Daoy (cell line): ENCODE measurements at places on chromosomes 1 and 21. TPM values are rescaled to one million over a fixed set of nuclear protein-coding genes. Genes with fewer than 3 reads are reported as not detected.

Gene CD247
- 0.63 and 1.5 TPM in 2 replicates for total RNA-seq

Gene LCE1A
- not detected in 2 replicates for total RNA-seq

Gene PM20D1
- total RNA-seq, result not detected in 2 replicates

Gene PPIAL4G
- total RNA-seq, result not detected in 2 replicates

Gene FAM151A
- not detected in 2 replicates for total RNA-seq

Gene ANGPTL1
- total RNA-seq, result not detected in 2 replicates

Gene LCE3D
- total RNA-seq, result not detected in 2 replicates

GRCh38 chr1:109479311-109479710 lies 4.4 kb upstream of the ATXN7L2 start:
- no peak for DNase-seq

DNA sequence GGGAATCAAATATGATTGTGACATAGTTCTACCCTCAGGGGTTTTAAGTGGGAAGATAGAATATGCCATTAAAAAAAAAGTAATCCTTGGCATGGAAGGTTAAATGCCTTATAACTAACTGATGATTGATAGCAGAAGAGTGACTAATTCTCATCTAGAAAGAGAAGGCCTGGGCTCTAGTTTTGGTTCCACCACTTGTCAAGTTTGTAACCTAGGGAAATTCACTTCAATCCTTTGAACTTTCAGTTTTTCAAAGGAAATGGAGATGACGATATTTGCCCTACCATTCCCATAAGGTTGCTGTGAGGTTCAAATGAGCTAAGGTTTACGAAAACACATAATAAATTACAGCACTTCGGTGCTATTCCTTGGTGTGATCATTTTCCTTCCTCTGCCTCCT lies 88.5 kb downstream of the GPR88 start:
- DNase-seq, result no peak

DNA sequence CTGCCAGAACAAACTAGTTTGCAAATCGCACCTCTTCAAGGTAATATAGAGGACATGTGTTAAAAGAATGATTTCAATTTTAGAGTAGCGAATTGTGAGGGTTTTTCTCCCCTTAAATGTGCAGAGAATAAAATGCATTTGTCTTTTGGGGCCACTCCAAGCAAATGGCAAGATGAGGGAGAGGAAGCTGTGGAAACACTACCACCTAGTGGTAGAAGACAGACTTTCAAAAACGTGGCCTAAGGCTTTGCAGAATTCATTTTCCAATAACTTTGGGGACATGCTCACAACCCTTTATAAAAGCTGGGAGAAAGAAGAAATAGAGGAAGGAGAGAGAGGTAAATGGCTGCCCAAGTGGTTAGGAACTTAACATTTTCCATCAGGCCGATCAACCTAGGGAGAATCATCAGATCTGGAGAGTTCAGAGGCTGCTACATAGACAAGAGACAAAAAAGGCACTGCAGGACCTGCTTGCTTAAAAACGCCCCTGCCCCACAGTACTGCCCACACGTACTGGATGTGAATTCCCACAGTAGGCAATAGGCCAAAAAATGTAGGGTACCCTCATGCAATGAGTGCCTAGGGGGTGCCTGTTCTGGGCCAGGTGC lies 15.7 kb upstream of the RCAN1 start:
- peak; percentile 62 for DNase-seq

DNA sequence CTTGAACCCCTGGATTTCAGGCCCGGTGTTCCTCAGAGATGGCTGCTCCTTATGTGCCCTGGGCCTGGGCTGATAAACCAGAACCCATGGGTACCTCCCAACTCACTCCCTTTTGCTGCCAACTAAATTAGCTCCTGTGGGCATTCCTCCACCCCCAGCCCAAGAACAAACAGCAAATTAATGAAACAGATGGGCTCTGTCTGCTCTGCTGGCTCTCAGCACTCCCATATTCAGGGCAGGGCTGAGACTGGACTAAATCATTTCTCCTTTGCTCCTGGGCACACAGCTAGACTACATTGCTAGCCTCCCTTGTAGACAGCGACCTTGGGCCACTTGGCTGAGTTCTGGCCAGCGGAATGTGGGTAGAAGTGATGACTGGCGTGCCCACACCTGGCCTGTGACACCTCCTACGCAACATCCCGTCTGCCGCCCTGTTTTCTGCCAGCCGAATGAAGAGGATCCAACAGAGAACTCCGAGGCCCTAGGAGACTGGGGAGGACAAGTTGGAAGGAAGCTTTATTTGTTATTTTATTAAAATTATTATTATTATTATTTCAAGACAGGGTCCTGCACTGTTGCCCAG lies 101.9 kb upstream of the DISP3 start:
- no peak for DNase-seq

DNA sequence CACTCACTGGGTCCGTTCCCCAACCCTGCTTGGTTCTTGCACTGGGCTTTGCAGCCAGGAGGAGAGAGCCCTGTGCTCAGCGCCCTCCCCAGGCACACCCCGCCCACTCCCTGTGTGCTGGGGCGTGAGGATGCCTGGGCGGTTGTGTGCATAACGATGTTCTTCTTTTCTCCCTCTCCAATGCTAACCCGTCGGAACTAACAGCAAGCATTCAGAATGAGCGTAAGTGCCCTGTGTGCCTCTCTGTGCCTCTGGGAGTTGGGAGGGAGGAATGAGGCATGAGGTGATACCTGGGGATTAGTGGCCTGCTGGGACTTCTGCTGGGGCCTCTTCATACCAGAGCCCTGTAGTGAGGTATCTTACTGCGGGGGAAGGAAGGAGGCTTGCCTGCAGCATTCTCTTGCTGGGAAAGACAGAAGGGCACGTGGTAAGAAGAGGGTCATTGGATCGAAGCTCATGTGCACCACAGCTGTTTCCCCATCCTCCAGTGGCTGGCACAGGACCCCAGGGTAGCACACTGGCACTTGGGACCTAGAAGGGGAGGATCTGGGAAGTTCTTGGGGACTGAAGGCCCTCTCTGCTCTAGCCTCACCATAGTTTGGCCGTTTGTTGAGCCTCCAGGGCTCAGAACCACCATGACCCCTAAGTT lies 79.8 kb downstream of the NFASC start:
- no peak for DNase-seq

DNA sequence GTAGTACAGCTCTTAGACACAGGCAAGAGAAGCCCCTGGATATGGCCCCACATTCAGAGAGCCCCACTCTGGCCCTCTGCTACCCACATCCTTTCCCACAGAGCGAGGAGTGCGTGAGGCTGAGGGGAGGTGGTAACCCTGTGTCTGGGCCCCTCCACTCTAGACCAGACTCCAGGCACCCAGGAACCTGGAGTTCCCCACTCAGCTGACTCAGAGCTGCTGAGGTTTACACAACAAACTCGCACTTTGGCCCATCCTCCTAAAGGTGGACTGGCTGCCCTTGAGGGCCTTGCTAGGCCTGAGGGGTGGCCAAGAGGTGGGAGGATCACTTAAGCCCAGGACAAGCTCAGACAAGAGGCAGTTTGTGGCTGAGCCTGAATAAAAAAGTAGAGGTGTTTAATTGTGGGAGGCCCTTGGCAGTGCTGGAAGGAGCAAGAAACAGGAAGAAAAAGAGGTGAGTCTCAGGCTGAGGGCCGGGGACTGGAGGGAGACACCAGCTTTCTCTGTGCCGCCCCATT lies 10.7 kb downstream of the MR1 start:
- DNase-seq, result peak; percentile 20

DNA sequence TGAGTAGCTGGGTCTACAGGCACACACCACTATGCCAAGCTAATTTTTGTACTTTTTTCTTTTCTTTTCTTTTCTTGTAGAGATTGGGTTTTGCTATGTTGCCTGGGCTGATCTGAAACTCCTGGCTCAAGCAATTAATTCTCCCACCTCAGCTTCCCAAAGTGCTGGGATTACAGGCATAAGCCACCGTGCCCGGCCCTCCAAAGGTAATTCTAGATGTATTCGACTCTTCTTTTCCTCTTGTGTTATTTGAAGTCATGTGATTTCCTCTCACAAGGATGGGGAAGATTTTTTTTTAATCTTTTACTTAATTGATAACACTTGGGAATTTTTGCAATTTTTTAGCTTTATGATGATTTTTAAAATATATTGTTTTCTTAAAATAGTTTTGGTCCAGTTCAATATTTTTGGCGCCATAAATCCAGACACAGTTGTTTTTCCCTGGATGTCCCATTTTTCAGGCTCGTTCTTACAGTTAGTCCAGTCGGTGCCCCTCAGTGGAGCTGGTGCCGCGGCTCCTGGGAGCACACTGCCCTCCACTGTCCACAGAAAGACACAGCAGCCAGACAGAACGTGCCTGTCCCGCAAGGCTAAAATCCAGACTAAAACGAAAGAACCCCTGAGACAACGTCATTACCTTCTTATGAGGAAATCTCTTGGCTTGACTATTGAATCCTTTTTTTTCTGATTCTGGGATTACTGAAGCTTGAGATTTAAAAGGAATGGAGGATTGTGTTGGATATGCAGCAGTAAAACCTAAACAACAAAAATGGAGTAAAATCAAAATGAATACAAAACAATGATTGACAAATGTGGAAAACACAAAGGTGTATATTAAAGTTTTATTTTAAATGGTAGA lies 22.4 kb downstream of the STPG1 start:
- peak; percentile 89 for DNase-seq

- no peak for DNase-seq
Observed at GRCh38 chr21:26177187-26177586, 6.6 kb upstream of the APP start.

DNA sequence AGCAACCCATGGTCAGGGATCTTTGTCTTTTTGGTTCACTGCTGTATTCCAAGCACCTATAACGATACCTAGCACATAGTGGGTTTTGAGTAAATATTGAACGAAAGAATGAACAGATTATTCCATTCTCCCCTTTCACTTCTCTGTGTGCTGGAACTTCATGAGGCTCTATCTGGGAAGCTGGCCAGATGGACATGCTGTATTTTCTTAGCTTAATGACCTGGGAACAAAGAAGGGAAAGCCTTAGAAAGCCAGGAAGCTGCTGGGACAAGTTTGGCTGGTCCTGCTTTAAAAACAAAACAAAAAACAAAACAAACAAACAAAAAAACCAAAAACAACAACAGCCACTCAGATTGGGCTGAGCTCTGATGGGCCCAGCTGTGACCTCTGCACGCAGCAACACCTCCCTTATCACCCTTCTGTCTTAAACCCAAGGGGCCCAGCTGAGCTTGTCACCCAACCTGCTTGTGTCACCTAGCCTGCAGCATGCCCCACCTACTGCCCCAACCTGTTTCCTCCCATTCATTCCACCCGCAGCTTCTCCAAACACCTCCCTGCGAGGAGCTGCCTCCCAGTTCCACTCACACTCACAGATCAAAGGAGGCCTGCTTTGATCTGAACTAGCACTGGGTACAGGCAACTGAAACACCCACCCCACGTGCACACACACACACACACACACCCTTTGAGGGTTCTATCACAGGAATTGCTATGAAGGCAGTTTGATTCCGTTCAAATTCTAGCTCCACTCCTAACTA lies 37.1 kb downstream of the SLC30A1 start:
- DNase-seq, result no peak

DNA sequence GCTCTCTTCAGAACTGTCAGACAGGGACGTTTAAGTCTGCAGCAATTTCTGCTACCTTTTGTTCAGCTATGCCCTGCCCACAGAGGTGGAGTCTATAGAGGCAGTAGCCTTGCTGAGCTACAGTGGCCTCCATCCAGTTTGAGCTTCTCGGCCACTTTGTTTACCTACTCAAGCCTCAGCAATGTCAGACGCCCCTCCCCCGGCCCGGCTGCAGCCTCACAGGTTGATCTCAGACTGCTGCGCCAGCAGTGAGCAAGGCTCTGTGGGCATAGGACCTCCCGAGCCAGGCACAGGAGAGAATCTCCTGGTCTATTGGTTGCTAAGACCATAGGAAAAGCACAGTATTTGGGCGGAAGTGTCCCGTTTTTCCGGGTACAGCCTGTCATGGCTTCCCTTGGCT lies 89.9 kb upstream of the PDC start:
- DNase-seq, result no peak

DNA sequence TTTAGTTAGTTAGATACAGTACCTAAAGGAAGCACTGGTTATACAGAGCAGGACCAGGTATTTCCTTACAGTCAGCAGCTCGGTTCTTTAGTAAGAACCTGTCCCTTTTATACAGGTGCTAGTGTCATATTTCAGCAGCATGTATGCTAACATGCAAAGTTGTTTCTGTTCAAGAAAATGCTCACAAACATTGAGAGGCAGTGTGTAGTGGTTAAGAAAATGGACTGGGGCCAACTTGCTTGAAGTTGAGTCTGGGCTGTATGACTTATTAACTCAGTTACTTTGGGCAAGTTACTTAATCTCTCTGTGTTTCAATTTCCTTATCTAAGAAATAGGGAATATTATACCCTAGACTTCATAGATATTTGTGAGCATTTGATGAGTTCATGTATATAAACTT lies 31.1 kb downstream of the AK4 start:
- no peak for DNase-seq

DNA sequence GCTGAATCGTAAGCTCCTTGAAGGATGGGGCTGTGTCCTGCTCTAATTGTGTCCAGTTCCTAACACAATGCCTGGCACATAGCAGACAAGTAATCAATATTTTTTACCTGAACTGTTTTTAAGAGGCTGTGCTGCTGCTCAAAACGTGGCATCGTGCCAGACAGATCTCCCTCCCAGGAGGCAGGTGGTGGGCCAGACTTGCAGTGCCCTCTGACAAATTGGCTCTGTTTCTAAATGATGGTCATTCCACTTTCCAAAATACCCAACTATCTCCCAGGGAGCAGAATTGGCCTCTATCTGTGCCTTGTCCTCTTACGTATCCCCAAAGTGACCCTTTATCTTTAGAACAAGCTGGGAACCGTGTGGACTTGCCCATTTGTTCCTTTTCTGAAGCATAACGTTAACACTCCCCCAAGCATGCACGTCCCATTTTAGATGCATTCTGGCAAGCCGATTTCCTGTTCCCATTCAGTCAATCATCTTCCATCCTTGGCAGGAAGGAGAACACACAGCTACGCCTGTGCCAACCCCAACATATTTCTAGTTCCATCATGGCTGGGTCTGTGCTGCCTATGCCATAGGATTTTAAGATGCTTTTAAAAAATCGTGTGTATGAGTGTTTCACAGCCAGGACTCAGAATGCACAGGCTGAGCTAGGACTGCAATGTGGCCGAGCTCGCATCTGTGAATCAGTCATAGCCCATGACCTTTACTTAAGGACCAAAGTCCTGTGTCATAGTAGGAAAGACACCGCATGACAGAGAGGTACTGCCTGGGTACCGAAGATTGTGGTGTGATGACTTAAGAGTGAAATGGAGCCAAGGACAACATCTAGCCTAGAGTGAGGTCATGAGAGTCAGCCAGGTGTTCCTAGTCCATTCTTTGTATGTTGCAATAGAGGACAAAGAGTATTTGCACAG lies 408.6 kb downstream of the PRDM2 start:
- DNase-seq, result peak; percentile 23

GRCh38 chr1:3890389-3891328 lies 9.4 kb downstream of the C1orf174 start:
- no peak for DNase-seq

DNA sequence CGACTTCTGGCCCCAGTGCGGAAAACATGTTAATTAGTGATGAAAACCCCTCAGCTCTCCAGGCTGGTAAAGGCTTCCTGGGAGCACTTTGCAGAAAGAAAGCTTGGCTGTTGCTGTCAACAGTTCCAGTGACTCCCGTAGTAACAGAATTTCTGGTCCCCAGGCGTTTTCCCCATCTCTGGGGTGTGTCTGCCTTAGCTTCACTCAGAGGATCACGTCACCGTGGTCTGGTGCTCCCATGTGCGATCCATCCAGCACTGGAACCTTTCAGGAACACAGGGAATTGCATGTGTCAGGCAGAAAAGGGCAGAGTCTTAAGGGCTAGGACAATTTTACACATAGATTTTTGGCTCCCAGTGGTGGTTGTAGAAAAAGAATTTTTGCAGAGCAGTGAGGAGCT lies 470.4 kb upstream of the USP24 start:
- DNase-seq, result no peak

- peak; percentile 56 for DNase-seq
Observed at GRCh38 chr1:119673171-119673940, 25.3 kb upstream of the ZNF697 start.

GRCh38 chr21:33302796-33303195 lies 22.0 kb upstream of the IFNAR1 start:
- no peak for DNase-seq
